Activated naive CD8-positive, alpha-beta T cell treated with anti-CD3 and anti-CD28 coated beads, Interleukin-2, amount 10 ng/mL, durations not matched to agents 7 days and 5 days (primary cell): ENCODE measurements at places on chromosomes 3 and 15.

GRCh38 chr3:56928379-56929068 is 126.8 kb upstream of the ARHGEF3 start:
- no peak for DNase-seq

DNA sequence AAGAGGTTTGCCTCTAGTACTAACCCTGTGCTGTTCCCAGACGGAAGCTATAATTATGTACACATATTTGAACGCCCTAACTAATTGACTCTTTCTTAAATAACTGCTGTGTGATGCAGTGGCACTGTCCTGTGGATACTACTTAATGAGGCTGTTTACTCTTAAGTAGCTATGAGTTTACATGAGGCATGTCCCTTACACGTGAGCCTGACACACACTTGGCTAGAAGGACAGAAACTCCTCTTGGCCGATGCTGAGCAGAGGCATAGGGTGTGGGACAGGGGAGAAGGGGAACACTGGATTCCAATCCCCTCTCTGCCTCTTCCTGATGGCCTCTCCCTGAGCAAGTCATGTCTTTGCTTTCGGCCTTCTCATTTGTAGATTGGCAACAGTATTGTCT is 21.9 kb downstream of the EHD4 start:
- no peak for DNase-seq

DNA sequence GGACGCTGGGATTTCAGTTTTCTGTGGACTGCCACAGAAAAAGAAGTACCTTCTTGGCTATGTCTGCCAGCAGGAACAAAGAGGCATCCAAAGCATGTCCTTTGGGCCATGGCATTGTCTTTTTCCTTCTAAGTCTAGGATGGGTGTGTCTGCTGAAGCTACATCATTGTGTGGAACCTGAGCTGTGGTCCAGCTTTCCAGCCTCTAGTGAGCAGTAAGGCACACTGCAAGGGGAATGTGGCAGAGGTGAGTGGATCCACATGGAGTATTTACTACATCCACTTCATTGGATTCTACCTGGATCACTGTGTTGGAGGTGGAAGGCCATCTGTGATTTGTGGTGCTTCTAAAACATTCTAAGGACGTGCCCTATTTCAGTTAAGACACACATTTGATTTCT is 23.7 kb downstream of the CMTM8 start:
- DNase-seq: no peak

DNA sequence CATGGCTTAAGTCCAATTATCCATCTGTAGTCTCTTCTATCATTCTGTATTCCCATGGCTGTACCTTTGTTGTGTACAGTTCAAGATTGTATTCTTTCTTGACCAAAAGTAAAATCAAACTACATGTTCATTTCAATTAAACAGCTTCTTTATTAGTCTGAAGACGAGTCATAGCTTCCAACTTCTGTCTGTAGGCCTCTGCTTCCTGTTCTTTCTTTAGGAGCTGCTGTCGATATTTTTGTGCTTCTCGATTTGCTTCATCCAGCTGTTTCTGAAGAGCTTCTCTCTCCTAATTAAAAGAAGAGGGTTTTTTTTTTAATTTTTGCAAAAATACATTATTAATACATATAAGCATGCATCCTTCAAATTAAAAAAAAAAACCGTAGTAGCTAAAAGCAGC is 13.0 kb upstream of the HDC start:
- no peak for DNase-seq

GRCh38 chr3:57805674-57806073 is 49.6 kb downstream of the SLMAP start:
- no peak for DNase-seq

DNA sequence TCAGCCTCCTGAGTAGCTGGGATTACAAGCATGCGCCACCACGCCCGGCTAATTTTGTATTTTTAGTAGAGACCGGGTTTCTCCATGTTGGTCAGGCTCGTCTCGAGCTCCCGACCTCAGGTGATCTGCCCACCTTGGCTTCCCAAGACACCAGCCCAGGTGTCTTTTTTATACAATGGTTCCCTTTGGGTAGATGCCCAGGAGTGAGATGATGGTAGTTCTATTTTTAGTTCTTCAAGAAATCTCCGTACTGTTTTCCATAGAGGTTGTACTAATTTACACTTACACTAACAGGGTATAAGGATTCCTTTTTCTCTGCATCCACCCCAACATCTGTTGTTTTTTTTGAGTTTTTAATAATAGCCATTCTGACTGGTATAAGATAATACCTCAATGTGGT is 94.3 kb downstream of the IGF2BP2 start:
- DNase-seq: no peak

DNA sequence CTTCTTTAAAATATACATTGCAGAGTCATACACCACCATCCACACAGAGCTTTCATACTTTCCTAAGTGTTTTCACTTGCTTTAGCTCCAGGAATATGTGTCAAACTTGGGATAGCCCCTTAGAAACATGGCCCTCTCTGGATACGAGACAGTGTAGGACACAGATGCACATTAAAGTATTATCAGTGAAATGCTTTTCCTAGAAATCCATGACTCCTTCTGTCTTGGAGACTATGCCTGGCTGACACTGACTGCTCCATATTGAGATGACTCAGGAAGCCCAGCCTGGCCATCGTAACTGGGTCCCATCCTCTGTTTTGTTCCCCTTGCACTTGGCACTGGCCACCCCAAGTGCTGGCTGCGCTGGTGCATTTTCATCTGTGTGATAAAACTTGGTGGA is 204.8 kb downstream of the PDZRN3 start:
- DNase-seq: no peak

- DNase-seq: no peak
These were observed 514.3 kb downstream of the PDCD6IP start for GRCh38 chr3:34312684-34313083.

DNA sequence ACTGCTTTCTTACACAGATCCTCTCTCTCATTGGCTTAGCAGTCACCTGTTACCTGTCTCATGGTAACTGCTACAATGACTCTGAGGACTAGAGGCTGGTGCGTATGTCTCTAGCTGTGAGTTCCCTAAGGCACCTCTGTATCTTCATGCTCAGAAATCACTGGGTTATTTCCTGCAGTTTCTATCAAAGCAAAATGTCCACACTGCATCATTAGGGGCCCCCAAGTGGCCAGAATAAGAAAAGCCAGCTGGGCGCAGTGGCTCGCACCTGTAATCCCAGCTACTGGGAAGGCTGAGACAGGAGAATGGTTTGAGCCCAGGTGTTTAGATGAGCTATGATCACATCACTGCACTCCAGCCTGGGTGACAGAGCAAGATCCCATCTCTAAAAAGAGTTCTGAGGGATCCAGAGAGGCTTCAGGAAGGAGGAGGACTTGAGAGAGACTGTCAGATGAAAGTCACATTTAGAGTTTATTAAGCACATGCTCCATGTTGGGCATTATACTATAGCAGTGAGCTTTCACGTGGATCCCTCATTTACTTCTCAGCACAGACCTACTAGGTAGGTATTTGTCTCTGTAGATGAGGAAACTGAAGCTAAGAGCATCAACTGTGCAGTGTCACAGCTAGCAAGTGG is 2.3 kb upstream of the VPS18 start:
- DNase-seq: no peak

DNA sequence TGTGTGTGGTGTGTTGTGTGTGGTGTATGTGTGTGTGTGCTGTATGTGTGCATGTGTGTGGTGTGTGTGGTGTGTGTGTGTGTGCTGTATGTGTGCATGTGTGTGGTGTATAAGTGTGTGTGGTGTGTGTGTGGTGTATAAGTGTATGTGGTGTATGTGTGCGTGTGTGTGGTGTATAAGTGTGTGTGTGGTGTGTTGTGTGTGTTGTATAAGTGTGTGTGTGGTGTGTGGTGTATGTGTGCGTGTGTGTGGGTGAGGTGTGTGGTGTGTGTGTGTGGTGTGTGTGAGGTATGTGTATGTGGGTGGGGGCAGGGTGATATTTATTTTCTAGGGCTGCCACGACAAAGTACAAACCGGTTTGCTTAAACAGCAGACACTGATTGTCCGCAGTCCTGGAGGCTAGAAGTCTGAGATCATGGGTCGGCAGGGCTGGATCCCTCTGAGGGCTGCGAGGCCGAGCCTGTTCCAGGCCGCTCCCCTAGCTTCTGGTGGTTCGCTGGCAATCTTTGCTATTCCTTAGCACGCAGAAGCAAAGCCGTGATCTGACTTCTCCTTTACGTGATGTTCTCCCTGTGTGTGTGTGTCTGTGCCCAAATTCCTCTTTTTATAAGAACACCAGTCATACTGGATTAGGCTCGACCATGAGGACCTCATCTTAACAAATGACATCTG is 160.2 kb downstream of the XXYLT1 start:
- no peak for DNase-seq
